RCC 7860 (cell line): ENCODE measurements at places on chromosomes 7 and 10.

- DNase-seq: no peak
Observed at GRCh38 chr7:131100357-131101054, 227.2 kb upstream of the MKLN1 start.

- DNase-seq: no peak
Observed at GRCh38 chr7:35336444-35336843, 82.5 kb upstream of the TBX20 start.

DNA sequence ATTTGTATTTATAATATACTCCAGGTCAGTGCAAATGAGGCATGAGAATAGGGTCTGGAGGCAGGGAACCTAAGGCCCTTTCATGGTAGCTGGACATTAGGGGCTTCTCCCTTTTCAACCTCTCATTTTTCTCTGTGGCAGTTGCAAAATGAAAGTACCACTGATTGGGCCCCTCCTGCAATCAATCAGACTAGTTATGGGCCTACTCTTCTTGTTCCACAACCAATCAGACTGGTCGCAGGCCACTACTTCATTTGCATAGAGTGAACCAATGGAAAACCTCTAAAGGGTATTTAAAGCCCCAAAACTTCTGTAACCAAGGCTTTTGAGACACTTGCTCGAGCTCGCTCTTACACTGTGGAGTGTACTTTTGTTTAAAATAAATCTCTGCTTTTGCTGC is 10.0 kb upstream of the PRPS1L1 start:
- DNase-seq: no peak

DNA sequence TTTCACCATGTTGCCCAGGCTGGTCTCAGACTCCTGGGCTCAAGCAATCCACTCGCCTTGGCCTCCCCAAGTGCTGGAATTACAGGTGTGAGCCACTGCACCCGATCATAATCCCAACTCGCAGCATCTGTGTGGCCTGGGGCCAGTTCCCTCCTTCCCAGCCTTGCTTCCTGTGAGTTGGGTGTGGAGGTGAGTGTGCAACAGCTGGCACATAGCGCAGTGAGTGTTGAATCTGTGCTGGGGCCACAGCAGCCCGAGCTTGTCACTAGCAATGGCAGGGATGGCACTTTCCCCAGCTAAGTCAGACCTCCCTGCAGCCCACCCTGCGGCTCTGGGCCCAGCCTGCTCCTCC is 12.2 kb downstream of the TMEM184A start:
- DNase-seq: no peak

DNA sequence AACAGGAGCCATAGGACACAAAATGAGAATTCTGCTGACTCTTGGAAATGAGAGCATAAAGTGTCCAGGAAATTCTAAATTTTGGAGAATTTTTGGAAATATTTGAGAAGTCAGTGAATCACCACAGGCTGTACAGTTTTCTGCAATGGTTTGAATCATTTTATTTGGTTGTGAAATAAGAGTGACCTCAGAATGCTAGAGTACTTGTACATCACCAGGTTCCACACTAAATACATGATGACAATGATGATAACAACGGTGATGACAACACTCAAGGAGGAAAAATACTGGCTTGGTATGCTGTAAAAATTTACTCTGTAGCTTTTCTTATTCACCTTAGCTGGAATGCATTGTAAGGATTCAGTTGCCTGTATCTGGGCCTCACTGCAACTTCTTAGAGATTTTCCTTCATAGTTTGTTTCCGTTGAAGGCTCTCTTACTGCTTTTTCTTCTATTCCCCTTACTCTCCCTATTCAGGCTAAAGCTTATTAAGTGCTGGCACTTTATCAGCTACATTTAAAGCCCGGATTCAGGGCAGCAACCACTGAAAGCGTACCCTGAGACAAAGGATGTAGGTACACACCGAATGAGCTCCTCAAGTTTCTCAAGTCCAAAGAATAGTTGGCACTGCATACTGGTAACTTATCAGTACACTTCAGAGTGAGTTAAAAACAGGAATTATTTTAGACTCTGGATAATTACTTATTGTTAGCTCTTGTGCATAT is 30.2 kb upstream of the NME8 start:
- no peak for DNase-seq

DNA sequence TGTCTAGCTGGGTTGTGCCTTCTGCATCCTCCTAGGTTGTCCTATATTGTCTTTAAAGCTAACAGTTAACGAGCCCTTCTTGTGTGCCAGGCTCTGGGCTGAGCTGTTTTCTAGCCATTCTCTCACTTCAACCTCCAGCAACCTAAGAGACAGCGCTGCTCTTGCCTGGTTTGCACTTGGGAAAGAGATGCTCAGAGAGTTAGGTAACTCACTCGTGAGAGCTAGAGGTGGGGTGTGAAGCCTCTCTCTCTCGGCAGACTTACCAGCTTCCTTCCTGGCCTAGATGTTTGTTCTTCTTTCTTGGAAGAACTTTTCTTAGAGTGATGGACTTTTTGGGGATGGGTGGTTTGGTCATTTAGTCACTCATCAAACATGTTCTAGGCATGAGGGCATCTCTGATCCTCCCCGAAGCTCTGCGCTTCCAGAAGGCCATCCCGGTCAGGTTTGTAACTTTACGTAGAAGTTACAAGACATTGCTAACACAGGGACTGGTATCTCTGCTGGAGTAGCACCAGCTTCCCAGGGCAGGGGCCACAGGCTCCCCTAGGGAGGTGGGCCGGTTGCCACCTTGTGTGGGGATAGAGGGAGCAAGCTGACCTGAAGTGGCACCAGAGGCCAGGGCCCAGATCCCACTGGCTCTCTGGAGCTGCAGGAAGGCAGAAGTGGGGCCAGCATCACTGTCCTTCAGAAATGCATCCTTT is 14.3 kb downstream of the TSPAN15 start:
- DNase-seq: no peak

DNA sequence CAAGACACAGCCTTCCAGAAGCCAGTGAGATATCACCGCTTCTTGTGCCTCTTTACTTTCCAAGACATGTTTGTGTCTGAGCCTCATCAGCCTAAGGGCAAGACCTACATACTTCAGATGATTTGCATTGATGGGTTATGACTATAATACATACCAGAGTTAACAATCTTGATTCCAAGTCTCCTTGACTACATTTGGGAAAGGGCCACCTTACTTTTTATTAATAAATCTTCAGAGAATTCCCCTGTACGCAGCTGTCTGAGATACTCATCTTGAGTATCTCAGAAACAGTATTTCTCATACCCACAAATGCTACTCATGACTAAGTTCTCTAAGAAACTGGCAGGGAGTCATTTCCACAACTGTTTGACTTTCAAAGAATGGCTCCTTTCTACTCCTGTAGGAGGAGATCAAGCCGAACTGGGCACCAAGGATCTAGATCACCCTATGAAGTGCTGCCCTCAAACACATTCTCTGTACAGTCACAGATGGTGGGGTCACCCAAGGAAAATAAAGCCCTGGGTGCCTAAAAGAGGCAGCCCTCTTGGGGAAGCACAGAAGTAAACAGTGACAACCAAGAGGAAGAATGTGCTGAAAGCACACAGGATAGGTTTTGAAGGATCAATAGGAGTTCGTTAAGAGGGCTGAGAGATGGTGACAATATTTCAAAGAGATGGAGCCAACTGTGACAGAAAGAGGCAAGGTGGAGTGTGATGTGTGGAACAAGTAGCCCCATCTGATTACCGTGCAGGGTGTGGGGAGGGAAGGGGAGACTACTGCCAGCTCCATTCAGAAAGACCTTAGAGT is 138.9 kb downstream of the JAZF1 start:
- peak; percentile 96 for DNase-seq
